ENCODE measurements at places on chromosomes 1 and 21.

DNA sequence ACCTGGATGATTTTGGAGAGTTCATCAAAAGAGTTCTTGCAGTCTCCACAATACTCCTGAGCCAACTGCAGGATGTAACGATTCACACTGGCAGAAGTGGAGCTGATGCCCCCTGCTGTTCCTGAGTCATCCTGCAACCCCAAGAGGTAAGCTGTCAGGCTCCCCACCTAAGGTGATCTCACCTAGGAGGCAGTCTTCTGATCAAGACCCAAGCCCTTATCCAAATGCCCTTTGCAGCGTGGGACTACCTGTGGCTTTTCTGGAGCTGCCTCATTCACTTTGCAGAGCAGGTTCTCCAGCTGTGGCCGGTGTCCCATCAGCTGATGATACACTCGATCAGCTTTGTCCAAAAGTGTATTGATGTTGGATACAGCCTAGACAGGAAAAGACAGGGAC is 96.4 kb downstream of the UBR4 start:
- peak; percentile 39 for DNase-seq

GRCh38 chr1:41313661-41314131 is 47.5 kb upstream of the FOXO6 start:
- DNase-seq = peak; percentile 39

DNA sequence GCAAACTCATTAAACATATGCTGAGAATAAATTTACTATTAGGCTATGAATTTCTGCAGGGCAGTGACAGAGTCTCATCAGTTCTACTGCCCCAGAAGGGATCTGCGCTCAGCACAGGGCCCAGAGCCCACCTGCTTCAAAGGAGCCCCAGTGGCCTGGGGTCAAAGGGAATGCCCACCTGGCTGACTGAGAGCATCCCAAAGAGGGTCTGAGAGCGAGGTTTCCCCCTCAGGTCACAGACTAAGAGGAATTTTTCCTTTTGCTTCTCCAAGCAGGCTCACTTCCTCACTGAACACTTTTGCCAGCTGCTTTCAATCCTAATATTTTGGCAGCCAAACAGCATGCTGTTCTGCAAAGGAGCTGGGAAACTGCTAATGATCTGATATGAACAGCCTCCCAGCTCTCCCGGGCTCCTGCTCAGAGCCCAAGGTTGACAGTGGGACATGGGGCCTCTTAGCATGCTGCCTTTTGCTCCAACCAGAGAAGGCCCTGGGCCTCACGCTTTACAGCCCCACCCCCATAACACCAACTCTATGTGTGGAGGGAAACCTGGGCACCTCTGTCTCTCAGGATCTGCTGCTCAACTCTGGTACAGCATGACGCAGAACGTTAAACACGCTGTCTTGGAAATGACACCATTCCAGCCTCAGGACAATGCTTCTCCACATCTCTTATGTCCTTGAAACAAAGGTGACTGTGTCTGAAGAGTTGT is 70.7 kb upstream of the SYT6 start:
- DNase-seq = no peak

DNA sequence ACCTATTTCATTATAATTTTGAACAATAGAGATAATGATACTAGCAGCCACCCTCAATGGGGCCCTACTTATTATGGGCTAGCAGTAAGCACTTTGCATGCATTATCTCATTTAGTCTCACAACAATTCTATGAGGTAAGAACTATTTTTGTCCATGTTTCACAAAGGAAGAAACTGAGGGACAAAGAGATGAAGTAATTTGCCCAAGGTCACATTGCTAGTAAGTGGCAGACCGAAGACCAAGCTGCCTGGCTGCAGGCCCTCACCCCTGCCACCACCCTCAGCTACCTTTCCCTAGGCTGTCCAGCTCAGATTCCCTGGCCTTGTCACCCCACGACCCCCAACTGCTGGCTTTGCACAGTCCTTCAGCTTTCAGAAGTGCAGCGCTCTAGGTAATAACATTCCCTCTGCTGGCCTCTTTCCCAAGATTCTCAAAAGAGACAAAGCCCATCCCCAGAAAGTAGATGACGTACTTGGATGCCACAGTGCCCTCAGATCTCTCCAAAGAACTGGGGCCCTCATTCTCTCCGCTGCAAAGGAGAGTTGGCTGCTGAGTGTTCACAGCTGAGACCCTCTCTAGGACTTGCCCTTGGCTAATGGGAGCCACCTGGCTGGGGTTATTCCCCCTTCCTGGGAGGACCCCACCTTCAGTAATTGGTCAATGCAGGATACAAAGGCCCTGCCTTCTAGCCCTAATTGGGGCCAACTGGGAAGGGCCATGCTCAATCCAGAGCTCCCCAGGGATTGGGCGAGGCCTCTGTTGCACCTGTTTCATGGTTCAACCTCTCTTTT is 39.5 kb downstream of the IRF2BP2 start:
- DNase-seq = no peak

- DNase-seq = no peak
These were observed 58.0 kb downstream of the ACP6 start for GRCh38 chr1:147612366-147612765.

DNA sequence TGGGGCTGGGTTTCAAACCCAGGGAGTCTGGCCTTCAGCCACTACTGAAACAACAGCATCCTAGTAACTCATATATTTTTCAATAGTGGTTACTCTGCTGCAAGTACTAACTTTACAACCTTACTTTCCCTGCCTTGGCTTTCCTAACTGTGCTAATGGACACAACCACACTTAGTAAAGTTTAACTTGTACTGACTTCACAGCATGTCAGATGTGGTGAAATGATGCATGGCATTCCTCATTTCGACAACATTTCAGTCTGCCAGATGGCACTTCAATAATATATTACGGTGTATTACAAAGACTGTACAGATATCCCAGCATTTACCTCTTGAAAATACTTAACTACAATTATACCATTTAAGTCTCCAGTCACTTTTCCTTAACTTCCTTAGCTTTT is 27.8 kb downstream of the LRRC7 start:
- no peak for DNase-seq

- DNase-seq = no peak
These were observed 34.2 kb downstream of the ZNF496 start for GRCh38 chr1:247297263-247298123.

DNA sequence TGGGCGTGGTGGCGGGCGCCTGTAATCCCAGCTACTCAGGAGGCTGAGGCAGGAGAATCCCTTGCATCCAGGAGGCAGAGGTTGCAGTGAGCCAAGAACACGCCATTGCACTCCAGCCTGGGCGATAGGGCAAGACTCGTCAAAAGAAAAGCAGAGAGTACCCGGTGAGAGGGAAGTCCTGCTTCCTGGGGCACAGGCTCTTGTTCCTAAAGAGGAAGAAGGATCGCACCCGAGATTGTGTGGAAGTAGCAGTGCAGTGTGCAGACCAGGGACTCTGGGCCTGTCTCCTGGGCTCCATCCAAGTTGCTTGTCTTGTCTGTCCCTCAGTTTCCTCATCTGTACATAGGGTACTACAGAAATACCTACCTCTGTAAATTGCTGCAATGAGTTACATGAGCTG is 29.6 kb downstream of the NBPF3 start:
- no peak for DNase-seq

- DNase-seq = no peak
These were observed 4.4 kb upstream of the OSBPL9 start for GRCh38 chr1:51612447-51612961.

- no peak for DNase-seq
These were observed 699 bp upstream of the RGS2 start for GRCh38 chr1:192808163-192808517.

- no peak for DNase-seq
These were observed 11.6 kb upstream of the LMNA start for GRCh38 chr1:156102633-156103511.

GRCh38 chr1:79259390-79260336 is 253.1 kb upstream of the ADGRL4 start:
- DNase-seq = no peak

DNA sequence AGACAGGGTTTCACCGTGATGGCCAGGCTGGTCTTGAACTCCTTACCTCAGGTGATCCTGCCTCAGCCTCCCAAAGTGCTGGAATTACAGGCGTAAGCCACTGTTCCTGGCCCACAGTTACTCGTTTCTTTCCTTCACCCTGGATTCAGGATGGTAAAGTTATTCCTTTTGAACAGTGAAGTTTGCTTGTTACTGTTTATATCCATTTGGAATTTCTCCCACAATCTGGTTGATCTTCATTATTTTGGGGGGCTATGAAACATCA is 43.0 kb downstream of the WDR4 start:
- no peak for DNase-seq

DNA sequence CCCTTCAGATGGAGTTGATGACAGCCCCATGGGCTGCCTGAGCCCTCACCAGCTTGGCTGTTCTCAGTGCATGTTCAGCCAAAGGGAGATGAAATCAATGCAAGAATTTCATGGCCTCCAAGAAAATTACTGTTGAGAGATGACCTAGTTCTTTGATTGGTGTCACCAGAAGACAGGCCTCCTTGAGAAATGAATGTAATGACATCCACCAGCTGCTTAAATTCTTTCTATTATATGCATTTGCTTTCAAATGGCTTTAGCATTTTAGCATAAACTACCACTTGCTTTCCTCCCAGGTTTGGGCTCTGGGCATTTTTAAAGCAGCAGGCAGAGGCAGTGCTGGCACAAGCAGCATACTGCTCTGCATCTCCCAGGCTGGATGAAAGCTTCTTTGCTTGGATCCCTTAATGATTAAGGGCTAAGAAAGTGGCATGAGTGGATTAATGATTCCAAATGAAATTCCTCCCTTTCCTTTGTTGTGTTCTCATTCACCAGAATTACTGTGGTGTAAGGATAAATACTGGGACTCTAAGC is 278.4 kb downstream of the ZNF326 start:
- no peak for DNase-seq

DNA sequence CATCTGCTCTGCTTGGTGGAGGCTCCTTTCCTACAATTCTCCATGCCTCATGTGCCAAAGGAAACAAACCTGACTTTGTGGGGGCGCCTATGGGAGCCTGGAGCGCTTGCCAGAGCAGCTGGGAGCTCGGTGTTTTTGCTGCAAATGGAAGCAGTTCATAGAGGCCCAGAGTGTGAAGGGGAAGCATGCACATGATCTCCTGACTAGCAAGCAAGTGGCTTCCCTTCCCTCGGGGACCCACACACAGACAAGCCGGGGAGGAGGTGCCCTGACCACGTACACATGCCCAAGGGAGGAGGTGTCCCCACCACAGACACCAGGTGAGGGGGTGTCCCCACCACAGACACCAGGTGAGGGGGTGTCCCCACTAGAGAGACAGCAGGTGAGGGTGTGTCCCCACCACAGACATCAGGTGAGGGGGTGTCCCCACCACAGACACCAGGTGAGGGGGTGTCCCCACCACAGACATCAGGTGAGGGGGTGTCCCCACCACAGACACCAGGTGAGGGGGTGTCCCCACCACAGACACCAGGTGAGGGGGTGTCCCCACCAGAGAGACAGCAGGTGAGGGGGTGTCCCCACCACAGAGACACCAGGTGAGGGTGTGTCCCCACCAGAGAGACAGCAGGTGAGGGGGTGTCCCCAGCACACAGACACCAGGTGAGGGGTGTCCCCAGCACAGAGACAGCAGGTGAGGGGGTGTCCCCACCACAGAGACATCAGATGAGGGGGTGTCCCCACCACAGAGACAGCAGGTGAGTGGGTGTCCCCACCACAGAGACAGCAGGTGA is 106.8 kb downstream of the CRYAA start:
- DNase-seq = no peak

- no peak for DNase-seq
These were observed 6.9 kb upstream of the DENND1B start for GRCh38 chr1:197781968-197782721.

DNA sequence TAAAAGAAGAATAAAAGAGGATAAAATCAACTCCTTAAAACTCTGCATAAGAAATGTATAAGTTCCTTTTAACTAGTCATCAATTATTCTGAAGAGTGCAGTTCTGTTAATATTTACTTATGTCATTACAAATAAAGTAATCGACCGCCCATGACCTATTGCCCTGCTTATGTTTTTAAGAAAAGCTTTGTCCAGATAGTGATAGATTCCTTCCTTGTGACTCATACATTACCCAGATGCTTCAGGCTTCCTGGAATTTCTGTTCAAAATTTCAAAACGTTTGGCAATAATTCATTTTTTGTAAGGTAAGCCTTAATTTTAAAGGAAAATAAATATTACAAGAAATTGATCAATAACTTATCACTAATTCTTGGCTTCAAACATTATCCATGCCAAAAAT is 918.2 kb upstream of the ADGRL2 start:
- no peak for DNase-seq

- peak; percentile 22 for DNase-seq
These were observed 113.5 kb downstream of the MAP3K21 start for GRCh38 chr1:233440951-233441401.

- DNase-seq = no peak
These were observed 3.5 kb upstream of the ACBD6 start for GRCh38 chr1:180505732-180506335.

- DNase-seq = no peak
These were observed 1.4 kb downstream of the PINK1 start for GRCh38 chr1:20634594-20635084.

GRCh38 chr1:221575605-221576004 is 166.3 kb downstream of the DUSP10 start:
- no peak for DNase-seq

- no peak for DNase-seq
These were observed 62.8 kb upstream of the BCAR3 start for GRCh38 chr1:93744299-93744988.

- DNase-seq = no peak
These were observed 34.4 kb upstream of the ID3 start for GRCh38 chr1:23593556-23594148.

Measured in activated T-cell treated with anti-CD3 and anti-CD28 coated beads, Interleukin-2, amount 50 U/mL, for 48 hours (primary cell).